ENCODE measurements at places on chromosomes 5 and 9.

- no peak for DNase-seq
Measured at GRCh38 chr9:99057665-99058625, 47.0 kb upstream of the TGFBR1 start.

DNA sequence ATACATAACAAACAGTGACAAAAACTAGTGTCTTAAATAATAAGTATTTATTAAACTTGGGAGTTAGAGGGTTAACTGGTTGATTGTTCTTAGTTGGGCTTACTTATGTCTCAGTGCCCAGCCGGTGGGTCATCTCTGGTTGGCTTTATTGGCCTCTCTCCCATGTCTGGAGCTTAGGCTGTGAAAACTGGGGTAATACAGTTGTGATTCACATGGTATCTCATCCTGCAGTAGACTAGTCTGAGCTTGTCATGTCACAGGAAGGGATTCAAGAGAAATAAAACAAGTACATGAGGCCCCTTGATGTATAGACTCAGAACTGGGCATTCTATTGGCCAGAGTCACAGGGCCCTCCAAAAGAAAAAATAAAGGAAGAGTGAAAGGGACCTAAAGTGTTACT lies 466.4 kb upstream of the SMC2 start:
- no peak for DNase-seq

DNA sequence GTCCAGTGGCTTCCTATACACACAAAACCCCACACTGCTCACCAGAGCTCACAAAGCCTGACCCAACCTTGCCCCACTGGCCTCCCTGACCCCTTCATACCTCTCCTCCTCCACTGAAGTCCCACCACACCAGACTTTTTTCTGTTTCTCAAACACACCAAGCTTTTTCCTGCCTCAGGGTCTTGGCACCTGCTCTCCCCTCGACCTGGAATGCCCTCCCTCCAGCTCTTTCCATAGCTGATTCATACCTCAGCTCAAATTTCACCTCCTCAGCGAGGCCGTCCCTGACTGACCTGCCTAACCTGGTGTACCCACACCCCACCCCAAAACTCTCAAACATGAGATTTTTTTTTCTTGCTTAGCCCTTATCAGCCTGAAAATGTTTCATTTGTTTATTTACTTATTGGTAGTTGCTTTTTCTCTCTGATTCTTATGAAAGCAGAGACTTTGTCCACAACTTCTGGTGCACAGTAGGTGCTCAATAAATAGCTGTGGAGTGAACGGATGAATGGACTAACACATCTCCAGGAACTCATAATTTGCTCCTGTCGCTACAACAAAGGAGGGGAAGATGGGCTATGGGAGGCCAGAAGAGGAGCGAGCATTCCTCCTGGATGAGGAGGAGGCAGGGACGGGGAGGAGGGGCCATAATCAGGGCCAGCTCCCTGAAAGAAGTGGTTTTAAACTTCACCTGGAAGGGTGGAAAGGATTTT lies 84.3 kb downstream of the SH3TC2 start:
- no peak for DNase-seq

DNA sequence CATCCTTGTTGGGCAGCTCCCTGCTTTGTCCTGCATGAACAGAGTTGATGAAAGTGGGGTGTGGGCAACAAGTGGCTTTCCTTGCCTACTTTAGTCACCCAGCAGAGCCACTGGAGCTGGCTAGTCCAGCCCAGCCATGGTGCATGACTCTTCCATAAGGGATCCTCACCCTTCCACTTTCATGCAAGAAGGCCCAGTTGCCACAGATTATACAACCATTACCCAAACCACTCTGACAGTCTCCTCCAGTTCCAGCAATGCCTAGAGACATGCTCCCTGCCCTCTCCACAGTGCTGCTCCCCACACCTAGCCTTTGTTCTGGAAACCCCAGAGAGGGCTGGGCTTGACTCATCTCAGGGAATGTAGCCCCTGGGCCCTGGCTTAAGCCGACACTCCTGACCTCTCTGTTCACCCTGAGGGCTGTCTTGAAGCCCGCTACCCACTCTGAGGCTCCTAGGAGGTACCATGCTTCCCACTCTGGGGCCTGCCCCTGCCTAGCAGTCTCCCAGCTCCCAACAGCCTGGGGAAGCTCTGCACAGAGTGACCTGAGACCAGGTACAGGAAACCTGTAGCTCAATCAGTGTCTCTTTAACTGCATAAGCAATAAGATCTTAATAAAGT lies 3.9 kb downstream of the SLC35A4 start:
- no peak for DNase-seq

- no peak for DNase-seq
Measured at GRCh38 chr5:83377131-83377865, 94.2 kb upstream of the VCAN start.

- no peak for DNase-seq
Measured at GRCh38 chr9:87830446-87830845, 52.2 kb upstream of the SPATA31E1 start.

DNA sequence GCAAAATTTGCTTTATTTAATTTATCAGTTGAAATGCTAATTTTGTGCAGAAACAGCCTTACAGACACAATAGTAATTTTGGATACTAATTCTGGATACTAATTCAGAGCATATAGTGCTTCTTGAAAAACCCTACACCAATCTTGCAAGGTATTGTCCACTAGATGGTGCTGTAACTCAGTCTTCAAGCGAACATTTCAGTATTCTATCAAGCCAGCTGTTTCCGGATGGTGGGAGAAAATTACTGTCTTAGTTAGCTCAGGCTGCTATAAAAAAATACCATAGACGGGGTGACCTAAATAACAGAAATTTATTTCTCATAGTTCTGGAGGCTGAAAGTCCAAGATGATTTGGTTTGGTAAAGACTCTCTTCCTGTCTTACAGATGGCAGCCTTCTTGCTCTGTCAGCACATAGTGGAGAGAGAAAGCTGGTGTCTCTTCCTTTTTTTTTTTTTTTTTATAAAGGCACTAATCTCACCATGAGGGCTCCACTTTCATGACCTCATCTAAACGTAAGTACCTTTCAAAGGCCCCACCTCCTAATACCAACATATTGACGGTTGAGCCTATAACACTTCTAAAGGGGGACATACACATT lies 1306.5 kb upstream of the CDH9 start:
- DNase-seq: no peak

- no peak for DNase-seq
Measured at GRCh38 chr5:141529873-141530272, 41.0 kb downstream of the PCDHGC5 start.

DNA sequence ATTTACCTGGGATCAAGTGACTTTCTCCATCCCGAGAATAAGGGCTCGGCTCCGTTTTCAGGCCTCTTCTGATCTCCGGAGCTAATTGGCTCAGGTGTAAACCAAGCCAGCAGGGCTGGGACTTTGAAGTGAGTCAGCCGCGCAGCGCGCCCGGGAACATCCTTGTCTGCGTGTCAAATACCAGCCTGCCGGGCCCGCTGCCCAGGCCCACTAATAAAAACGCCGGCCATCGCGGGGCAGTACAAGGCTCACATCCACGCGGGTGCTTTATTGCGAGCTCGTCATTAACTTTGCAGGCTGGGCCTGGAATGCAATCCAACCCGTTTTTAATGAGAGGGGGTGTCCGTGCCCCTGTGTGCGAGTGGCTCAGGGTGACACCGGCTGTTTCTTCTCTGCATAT lies 416.8 kb downstream of the IRX2 start:
- no peak for DNase-seq

DNA sequence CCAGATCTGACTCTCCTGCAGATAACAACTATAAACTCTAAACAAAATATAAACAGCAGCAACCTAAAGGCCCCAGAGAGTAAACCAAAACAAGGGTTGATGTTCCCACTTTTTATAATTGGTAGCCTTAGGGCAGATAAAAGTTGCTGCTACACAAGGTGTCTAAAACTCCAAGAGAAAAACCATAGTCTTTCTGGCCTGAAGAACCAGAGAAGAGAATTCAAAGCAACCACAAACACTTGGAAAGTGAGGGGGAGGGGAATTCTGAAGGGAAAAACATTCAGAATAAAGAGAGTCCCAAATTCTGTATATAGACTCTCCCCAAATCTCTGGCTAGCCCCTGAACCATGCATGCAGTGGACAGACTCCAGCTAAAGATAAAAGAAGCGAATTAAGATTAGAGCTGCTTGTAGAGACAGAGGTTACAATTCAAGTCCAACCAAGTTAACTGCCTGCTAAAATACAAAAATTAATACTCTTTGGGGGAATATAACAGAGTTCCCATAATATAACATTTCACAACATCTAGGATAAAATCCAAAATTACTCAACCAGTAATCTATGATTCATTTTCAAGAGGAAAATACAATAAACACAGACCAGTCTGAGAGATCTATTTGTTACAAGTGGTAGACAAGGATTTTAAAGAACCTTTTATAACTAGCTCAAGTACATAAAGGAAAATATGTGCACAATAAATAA lies 37.5 kb upstream of the RGMB start:
- no peak for DNase-seq

DNA sequence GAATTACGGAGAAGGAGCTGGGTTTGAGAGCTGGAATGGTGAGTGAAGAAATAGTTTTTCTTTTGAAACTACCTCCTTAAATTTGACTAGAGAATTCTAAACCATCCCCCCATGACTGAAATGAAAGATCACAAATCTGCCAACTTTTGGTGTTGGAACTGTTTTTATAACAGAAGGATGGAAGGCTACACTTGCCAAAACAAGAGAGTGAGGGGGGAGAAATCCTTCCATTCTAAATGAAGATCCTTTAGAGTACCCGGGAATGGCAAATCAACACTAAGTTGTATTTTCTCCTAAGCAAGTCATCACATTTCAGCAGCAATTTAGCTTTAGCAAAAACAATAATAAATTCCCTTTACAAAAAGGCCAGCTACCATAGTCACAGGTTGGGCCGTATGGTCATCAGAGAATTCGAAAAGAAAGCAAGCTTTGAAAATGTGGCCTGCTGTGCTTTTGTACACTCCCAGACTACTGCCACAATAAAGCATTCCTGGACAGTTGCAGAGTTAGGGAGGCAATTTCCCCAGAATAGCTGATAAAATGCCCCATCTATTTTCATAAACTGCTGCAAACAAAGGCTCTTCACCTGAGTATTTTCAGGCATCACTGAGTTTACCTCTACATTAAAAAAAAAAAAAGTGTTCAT lies 25.0 kb upstream of the FREM1 start:
- no peak for DNase-seq

DNA sequence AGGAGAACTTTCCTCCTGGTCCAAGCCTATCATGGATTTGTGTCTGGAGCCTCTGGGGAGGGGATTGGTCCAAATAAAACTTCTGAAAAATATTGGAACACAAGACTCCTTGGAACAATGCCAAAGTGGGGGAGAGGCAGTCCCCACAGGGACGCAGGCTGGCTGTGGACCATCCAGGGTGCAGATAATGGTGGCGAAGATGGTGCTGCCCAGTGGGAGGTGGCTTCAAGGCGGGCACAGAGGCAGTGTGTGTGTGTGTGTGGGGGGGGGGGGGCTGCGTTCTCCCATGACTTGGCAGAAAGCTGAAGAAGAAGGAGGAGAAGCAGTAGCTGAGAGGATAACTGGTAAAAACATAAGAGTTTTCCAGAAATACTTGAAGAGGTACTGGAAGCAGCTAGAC lies 186.4 kb downstream of the MELK start:
- no peak for DNase-seq

Measured in kidney capillary endothelial cell (primary cell).